GM23338 (cell line): ENCODE measurements at places on chromosomes 2 and 18. TPM values are rescaled to one million over a fixed set of nuclear protein-coding genes. Genes with fewer than 3 reads are reported as not detected.

CLEC4F gene
- not detected in 2 replicates for polyA plus RNA-seq

NOL4 gene
- polyA plus RNA-seq: 0.33 and 0.63 TPM in 2 replicates

MBD2 gene
- polyA plus RNA-seq: 10.3 and 11.2 TPM in 2 replicates

RGPD3 gene
- 0.08 TPM in 1 of 2 replicates, not detected in the other for polyA plus RNA-seq

TDRD15 gene
- polyA plus RNA-seq: 0.10 TPM in 1 of 2 replicates, not detected in the other

LOXL3 gene
- 4.4 and 4.7 TPM in 2 replicates for polyA plus RNA-seq

INHBB gene
- polyA plus RNA-seq: 0.16 TPM in 1 of 2 replicates, not detected in the other

PFN4 gene
- not detected in 2 replicates for polyA plus RNA-seq
